NCI-H524 (cell line): ENCODE measurements at places on chromosomes 12 and 14.
A peak's percentile ranks its signal among the peaks of the same experiment; 100 is the strongest.

- DNase-seq = no peak
These were observed 187.5 kb upstream of the SLC38A2 start for GRCh38 chr12:46560089-46560488.

DNA sequence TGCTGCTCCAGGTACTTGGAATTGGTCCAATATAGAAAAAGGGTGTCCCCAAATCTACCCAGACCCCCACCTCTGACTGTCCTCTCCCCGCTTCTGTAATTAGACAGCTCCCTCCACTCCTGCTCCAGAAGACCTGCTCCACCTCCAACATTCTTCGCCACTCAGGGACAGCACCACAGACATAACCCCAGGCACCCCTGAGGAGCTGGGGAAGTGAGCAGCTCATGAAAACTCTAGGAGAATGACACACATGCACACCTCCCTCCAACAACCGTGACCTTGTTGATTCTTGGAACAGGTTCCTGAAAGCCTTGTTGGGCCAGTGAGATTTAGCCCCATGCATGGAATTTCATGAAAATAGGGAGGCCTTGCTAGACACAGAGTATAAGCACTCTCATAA is 8.2 kb downstream of the KRT4 start:
- no peak for DNase-seq

- DNase-seq = no peak
These were observed 31.9 kb downstream of the KSR2 start for GRCh38 chr12:117936722-117937484.

- no peak for DNase-seq
These were observed 317.4 kb upstream of the DDHD1 start for GRCh38 chr14:53470351-53471043.

DNA sequence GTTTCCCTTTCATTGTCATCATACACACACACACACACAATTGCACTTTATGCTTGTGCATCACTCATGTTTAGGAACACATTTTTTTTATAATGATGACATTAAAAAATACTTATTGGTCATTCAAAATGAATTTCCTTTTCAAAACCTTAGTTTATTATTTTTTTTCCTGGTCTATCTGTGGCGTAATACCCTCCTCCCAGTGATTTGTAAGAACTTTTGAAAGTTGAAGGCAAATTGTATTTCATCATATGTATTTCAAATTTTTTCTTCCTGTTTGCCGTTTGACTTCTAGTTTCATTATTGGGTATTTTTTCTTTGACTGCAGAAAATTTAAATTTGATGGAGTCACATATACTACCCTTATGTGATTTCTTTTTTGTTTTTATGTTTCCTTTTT is 2.5 kb upstream of the LRRK2 start:
- DNase-seq = no peak

DNA sequence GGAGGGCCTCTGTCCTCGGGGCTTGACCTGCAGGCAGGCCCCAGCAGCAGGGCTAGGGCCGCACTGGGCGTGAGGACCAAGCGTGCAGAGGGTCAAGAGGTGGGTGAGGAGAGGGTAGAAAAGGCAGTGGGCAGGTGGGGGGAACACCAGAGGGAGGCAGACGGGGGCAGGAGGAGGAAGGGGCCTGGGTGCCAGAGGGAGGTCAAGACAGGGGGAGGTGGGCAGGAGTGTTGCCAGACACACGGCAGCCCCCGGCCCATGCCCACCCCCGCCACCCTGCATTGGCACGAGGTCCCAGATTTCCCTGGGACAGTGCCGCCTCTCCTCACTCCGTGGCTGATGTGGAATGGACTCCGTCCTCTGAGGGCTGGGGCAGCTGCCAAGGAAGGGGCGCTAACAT is 8.2 kb downstream of the TMEM121 start:
- no peak for DNase-seq

DNA sequence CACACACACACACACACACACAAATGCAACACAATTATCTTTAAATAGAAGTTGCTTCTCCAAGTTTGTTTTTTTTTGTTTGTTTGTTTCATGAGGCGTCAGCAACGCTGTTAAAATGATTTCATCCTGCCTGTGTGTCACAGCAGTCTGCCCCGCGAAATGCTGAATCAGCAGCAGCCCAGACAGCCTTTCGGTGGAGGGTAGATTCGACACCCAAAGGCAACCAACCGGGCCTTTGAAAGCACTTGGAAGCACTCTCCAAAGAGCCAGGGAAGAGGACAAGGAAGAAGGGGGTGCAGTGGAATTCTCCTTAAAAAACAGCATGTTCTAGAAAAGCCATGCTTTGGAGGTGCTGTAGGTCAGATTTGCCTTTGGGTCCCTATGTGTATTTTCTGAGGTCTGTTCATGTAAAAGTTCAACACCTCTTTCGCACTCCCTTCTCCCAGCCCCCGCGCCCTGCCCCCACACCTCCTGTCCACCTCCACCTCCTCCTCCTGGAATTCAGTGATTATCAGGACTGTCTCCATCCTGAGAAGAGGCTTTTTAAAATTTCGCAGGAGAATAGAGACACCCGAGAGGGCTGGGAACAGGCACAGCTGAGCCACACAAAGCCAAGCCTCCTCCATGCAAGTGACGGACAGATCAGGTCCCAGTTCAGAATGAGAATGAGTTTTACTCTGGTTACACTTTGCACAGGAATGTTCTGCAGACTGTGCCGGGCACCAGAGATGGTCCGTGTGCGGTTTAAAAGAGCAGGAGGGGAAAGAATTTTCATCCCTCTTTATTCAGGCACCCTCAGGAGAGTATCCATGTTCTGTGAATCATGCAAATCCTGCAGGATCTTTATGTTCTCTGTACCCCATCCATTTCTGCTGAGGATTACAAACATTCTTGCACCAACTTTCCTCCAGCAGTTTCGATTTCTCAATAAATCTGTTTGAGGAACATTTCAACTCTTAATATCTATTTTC is 177.9 kb downstream of the ETV6 start:
- no peak for DNase-seq

- no peak for DNase-seq
These were observed 1581.3 kb upstream of the TMEM132C start for GRCh38 chr12:126685636-126686035.

GRCh38 chr14:37078131-37078530 is 94.3 kb downstream of the SLC25A21 start:
- no peak for DNase-seq

GRCh38 chr14:82778601-82779000 is 1244.9 kb upstream of the SEL1L start:
- no peak for DNase-seq

DNA sequence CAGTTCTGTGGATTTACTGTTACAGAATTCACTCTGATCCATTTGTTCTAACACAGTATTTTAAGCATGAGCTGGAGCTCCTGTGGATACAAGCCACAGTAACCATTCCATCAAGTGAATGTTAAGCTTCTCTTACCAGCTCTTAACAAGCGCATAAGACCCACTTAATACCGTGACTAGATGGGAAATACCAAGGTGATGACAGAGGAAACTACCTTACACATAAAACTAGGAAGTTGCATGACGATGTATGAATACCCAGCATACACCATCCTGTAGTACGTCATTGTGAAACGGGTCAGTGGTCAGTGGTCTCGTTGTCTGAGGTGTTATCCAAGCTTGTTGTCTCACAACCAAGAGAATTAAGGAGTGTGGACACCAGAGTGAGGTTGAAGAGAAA is 2.0 kb upstream of the GALC start:
- no peak for DNase-seq

DNA sequence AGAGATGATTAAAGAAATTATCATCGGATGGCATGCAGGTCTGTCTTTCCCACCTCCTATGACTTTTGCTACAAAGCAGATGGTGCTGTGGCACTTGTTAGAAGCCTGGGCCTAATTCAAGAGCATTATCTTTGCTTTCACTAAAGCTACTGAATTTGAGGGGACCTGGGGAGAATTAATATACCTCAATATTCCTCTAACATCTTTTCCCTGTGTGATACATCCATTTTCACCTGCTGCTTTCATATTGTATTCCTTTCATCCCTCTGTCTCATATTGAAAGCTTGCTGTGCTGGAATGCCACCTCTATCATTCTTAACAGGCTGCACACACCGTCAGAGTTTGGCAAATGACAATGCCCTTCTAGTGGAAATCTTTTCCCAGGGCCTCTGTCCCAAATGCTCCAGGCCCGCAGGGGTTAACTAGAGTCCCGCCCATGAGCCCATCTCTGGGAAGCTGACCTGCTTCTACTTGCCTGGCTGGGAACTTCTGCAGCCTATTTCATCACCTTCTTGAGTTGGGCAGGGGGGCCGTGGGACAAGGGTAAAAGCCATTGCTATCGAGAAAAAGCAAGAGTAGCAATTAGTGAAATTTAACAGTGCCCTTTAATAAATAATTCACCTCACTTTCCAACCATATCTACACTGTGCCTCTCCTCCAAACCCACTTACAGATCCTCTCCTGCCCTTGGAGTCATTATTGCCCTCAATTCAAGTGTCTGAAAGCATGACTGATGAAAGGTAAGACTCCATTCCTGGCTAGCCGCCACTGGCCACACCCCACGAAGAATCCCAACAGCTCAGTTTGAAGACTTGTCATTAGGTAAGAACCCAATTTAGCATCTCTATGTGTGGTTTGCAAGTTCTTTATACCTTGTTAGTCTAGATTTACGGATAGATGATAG is 126.7 kb upstream of the BTG1 start:
- DNase-seq = no peak

- peak; percentile 70 for DNase-seq
These were observed 1.6 kb upstream of the PRPH start for GRCh38 chr12:49293056-49293956.

- DNase-seq = no peak
These were observed 6.0 kb upstream of the UBC start for GRCh38 chr12:124920353-124920935.

- DNase-seq = no peak
These were observed 1.7 kb downstream of the TBX3 start for GRCh38 chr12:114682106-114682784.

GRCh38 chr14:72608391-72609204 is 285.3 kb downstream of the DPF3 start:
- no peak for DNase-seq

DNA sequence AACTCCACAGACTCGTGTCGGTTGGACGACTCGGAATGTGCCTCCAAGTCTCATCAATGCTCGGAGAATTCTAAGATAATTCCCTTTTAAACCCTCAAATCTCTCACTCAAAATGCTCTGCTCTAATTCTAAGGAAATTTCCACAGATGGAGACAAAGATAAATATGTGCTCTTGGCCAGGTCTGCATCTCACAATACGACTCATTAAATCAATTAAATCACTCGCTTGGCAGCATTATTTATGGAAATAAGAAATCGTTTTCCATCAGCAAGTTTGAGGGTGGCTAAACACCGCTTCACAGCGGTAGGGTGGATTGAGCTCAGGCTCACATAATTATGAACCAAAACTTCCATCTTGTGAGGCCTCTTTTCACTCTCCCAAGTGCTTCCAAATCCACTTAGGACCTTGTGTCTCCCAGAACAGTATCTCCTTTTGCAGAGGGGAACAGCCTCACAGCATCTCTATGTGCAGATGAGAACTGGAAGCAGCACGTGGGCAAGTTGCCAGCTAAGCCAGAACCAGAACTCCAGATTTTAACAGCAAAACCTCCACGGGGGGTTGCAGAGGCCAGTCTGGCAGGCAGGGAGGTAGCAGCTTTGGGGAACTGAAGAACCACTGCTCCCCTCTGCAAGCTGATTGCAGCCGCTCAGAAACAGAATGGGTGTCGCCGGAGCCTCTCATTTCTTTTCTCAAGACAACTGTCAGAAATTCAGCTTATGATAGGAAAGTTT is 43.8 kb downstream of the RIMBP2 start:
- DNase-seq = peak; percentile 20

- DNase-seq = no peak
These were observed 39.4 kb upstream of the PPP2R5C start for GRCh38 chr14:101721951-101722661.

DNA sequence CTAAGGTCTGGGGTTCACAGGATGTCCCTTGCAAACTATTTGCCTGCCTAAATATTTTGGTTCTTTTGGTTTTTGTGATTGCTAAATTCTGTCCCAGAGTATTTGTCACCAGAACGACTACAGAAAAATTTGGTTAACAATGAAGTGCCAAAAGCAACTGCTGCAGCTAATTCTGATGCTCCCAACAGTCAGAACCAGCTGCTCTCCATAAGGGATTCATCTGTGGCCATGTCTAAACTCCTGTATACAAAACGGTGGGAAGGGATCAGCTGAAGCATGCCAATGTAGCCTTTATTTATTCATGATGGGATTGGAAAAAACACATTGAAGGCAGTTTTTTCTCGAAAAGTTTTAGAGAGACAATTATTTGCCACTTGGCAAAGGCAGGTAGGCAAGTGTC is 29.3 kb upstream of the PELI2 start:
- no peak for DNase-seq

- no peak for DNase-seq
These were observed 466.5 kb upstream of the SOX5 start for GRCh38 chr12:24415934-24416333.

GRCh38 chr12:29719381-29719780 is 64.4 kb downstream of the TMTC1 start:
- DNase-seq = no peak

DNA sequence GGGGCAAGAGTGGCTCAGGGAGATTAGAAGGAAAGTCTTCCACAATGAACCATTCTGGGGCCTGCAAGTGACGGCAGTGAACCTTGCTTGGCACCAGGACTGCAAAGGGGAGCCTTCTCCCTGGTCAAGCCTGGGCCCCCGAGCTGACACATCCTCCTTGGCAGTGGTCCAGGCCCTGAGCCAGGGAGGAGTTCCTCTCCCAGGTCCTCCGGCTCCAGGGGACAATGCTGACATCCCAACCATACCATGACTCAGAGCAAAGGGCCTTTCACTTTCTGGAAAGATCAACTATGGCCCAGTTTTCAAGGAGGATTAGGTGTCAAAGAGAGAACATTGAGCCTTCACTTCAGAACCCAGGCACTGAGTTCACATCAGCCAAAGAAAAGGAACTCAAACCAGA is 756.5 kb upstream of the TBX3 start:
- DNase-seq = no peak

DNA sequence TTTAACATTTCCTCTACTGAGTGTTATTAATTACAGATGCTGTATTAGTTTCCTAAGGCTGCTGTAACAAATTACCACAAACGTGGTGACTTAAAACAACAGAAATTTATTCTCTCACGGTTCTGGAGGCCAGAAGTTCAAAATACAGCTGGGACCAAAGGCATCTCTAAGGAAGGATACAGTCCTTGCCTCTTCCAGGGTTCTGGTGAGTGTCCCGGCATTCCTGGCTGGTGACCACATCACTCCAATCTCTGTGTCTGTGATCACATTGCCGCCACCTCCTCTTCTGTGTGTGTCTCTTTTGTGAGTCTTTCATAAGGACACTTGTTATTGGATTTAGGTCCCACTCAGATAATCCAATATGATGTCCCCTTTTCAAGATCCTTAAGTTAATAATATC is 85.1 kb upstream of the CCDC198 start:
- peak; percentile 97 for DNase-seq

- no peak for DNase-seq
These were observed 55.1 kb upstream of the PIK3C2G start for GRCh38 chr12:18206198-18206597.

GRCh38 chr12:93200291-93200917 is 177.3 kb upstream of the NUDT4 start:
- DNase-seq = no peak
